Panc1 (cell line): ENCODE measurements at places on chromosomes 11 and 22.

- DNase-seq = no peak
Measured at GRCh38 chr11:9530901-9531625, 42.4 kb upstream of the WEE1 start.

DNA sequence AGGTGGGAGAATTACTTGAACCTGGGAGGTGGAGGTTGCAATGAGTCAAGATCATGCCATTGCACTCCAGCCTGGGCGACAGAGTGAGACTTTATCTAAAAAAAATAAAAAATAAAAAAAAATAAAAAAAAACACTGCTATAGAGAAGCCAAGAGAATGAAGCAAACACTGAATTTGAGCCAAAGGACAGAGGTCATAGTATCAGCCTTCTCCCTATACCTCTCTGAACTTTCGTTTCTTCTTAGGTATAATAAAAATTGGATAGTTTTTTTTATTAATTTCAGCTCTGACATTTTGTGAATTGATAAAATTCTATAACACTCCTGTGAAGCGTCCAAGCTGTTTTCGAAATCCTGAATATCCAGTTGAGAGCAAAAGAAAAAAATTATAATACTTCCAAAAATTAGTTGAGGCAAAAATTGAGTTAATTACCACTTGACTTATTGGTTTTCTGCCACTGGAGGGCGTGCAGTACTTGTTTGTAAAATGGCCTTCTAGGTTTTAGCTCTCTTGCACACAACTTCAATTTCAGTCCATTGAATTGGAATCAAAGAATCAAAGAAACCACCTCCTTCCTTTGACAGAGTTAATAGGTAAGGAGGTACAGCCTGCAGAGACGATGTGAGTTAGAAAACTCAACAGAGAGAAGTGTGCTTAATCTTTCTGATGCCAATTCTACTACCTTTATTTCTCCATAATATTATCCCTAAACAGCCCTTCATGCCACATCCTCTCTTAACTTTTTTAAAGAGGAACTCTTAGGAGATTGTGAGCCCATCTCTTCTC is 143.2 kb downstream of the BBOX1 start:
- peak; percentile 55 for DNase-seq

DNA sequence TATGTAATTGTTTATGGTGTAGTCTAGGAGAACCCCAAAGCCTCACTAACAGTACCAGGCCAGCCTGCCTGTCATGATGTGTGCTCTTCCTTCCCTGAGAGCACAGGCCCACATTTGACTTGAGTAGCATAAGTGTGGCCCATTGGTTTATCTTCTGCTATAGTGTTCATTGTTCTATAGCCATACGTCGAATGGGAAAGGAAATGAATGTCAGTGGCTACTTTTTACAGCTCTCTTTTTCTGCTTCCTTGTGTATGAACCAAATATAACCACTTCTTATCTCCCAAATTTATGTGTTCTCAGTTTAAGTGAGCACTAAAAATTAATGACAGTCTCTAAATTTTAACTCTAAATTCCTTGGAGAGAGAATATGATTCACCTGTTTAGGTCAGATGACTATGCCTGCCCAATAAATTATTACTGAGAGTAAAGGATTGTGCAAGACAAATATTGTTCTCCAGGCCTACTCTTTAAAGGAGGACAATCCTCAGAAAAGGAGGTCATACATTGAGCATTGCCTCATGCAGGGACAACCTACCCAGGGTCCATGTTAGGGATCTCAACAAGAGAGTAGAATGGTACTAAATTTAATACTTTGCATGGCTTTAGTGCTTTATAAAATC is 222.9 kb upstream of the ARHGAP20 start:
- no peak for DNase-seq

DNA sequence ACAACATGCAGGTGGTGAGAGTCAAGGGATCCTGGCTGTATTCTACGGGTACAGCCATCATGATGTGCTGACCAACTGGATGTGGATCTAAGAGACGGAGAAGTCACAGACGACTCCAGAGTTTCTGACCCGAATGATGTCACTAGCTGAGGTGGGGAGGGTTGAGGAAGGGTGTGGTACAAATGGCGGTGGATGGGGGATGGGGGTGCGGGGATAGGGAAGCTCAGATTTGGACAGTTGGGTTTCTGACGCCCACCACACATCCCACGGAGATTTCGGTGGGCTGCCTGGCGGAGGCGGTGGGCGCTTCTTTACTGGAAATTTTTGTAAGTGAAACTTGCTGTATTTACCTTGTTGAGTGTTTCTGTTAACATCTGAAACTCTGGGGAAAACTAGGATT is 126.7 kb downstream of the OSBP2 start:
- DNase-seq = no peak
